Activated gamma-delta T cell treated with anti-CD3 and anti-CD28 coated beads, Interleukin-2, amount 50 U/mL, for 16 hours (primary cell): ENCODE measurements at places on chromosomes 4 and X.

- DNase-seq, result no peak
Observed at GRCh38 chr4:153645183-153645582, 38.9 kb upstream of the TLR2 start.

GRCh38 chr4:72555377-72555831 lies 13.6 kb downstream of the ADAMTS3 start:
- DNase-seq, result no peak

DNA sequence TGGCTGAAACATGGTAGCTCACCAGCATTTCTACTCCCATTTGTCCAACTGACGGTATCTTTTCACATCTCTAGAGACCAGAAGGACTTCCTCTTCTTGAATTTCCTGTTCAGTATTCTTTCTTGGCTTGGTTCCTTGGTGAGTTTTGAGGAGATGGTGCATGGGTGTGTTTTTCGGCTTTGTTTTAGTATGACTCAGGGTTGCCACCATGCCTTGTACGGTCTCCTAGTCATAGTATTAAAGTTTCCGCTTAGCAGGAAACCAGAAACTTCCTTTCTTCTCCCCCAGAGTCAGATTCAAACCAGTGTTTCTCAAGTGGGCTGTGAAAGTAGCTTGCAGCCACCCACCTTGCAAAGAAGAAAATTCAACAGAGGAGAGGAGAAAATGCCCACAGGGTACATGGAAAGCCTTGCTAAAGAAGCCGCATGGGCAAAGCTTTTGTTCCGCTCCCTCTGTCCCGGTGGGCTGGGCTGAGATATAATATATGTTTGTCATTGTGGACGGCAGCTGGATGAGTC lies 5.7 kb downstream of the CD99 start:
- peak; percentile 38 for DNase-seq

- no peak for DNase-seq
Observed at GRCh38 chr4:142909908-142910307, 63.8 kb upstream of the INPP4B start.

- DNase-seq, result no peak
Observed at GRCh38 chr4:151930372-151930771, 169.6 kb upstream of the GATB start.

DNA sequence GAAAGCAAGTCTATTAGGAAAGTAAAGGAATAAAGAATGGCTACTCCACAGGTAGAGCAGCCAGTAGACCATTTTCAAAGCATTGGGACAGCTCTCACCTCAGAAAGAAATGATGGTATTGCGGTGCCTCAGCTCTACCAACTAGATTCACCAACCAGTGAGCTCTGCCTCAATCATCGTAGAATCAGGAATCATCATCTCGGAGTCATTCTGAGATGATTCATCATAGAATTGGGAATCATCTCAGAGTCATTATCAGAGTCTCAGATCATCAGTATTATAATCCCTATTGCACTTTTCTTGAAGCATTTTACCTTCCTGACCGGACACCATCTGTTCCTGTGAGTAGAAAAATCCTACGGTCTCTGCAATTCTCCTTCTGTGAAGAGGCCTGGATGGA lies 17.5 kb upstream of the SAT1 start:
- DNase-seq, result no peak

GRCh38 chrX:117871796-117872195 lies 244.8 kb downstream of the KLHL13 start:
- no peak for DNase-seq

GRCh38 chr4:2598511-2599303 lies 62.3 kb downstream of the FAM193A start:
- DNase-seq, result no peak

DNA sequence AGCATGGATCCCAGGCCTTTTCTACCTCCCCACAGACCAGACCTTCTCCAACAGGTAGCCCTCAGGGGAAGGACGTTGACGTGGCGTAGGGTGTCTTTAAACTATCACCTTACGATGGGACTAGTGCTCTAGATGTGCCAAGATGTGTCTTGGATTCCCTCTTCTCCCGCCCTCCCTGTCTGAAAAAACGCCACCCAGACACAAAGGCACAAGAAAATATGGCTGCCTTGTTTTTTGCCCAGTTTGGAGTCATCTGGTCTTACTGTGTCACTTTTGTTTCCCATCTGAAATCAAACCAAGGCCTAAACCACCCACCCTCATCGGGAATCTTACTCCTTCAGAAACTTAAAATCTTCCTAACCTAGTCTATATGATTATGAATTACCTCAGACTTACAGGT lies 235.4 kb downstream of the OR13H1 start:
- DNase-seq, result no peak

GRCh38 chr4:129804461-129804981 lies 708.6 kb downstream of the C4orf33 start:
- DNase-seq, result no peak

DNA sequence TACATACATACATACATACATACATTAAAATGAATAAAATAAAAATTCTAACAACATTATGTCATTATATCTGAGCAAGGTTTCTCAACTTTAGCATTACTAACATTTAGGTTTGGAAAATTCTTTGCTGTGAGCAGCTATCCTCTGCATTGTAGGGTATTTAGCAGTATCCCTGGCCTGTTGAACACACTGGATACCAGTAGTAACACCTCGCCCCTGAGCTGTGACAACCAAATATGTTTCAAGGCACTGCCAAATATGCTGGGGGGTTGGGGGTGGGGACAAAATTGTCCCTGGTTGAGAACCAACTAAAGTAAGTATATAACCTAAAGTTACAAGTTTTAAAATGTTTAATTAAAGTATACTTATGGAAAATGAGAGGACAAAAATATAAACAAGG lies 860.9 kb upstream of the FTHL17 start:
- DNase-seq, result no peak

DNA sequence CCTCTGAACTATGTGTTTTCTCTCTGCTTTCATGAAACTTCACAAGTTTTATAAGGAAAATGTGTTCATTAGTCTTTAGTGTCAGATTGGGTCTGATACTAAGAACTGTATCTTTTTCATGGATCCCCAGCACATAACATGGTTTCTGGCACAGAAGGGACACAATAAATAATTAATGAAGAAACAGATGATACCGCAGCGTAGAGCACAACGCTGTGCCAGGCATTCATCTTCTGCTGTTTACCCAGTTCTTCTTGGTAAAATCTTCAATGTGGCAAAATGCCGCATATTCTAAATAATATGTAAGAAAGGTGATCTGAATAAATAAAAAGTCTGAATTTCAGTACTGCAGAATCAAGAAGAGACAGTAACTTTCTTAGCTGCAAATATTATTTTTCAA lies 12.3 kb downstream of the SCARB2 start:
- no peak for DNase-seq

GRCh38 chr4:151276787-151277562 lies at the start of gene PRSS48:
TSS of gene PRSS48 (plus strand) at chr4:151277161. CDS start at chr4:151277173, 12 bp downstream.
- DNase-seq, result no peak

- DNase-seq, result no peak
Observed at GRCh38 chr4:53043891-53044650, 182.0 kb downstream of the RASL11B start.

DNA sequence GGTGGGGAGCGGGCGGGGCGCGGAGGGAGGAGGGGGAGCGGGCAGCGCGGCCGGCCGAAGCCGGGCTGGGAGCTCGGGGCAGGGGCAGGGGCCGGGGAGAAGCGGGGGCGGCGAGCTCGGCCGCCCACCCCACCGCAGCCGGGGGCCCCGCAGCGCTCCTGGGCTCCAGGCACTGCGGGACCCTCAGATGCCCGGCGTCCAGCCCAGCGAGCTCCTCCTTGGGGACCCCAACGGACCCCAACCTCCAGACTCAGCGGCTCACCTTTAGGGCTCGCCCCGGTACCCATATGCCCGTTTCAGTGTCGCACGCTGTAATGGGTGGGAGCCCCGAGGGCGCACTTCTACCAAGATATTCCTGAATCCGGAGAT lies 357 bp upstream of the ADGRG2 start:
- no peak for DNase-seq

GRCh38 chr4:26862381-26862915 lies 1.8 kb downstream of the STIM2 start:
- DNase-seq, result no peak

GRCh38 chr4:118810991-118811764 lies 24.7 kb downstream of the SEC24D start:
- DNase-seq, result no peak

DNA sequence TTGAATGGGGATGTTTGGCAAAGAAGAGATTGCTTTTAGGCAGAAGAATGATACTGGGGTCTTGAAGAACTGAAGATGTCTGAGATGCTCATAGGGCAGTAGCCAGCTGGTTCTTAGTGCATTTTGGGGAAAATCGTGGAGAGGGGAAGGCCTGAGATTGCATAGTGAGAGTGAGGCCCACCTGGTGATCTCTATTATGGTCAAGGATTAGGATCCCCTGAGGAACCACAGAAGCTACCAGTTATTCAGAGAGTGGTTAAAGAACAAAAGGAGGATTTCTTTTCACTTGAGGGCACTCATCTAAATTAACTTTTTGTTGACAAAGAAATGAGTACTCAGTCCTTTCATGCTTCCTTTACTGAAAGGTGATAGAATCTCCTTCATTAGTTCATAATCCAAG lies 271.3 kb upstream of the HAND2 start:
- DNase-seq, result no peak

- DNase-seq, result no peak
Observed at GRCh38 chr4:45841791-45842190, 282.1 kb downstream of the GABRG1 start.

DNA sequence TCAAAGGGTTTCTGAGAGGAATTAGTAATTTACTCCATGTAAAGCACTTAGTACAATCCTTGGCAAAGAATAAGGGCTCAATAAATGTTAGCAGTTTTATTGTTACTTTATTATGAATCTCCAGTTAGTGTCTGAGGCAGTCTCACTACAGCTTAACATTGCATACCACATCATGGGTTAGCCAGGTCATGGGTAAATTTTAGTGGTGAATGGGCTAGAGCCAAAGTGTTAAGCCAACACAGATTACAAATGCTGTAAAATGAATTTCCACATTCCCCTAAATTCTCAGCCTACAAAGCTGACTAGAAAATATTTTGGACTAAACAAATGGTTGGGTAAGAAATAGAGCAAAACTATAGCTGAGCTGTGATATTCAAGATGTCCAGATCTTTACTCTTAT lies 72.4 kb downstream of the NRK start:
- DNase-seq, result no peak
